ENCODE measurements at places on chromosomes 13 and 19. TPM values are rescaled to one million over a fixed set of nuclear protein-coding genes. Genes with fewer than 3 reads are reported as not detected.

DNA sequence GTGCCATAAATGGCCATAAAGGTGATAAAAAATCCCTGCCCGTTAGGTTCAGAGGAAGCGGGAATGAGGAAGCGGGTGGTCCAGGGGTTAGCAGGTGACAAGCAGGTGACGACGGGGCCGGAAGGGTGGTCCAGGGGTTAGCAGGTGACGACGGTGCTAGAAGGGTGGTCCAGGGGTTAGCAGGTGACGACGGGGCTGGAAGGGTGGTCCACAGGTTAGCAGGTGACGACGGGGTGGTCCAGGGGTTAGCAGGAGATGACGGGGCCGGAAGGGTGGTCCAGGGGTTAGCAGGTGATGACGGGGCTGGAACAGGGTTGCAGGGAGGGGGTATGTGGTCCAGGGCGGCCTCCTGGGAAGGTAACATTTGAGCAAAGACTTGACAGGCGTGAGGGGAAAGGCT is 6.3 kb downstream of the PRSS57 start:
- DNase-seq, result no peak

The ZNF98 gene
- not detected for total RNA-seq

- DNase-seq, result no peak
These were observed 1200.4 kb downstream of the DIAPH3 start for GRCh38 chr13:58963321-58963720.

GRCh38 chr19:54336893-54337857 is 1.8 kb downstream of the LILRA4 start:
- DNase-seq, result no peak

DNA sequence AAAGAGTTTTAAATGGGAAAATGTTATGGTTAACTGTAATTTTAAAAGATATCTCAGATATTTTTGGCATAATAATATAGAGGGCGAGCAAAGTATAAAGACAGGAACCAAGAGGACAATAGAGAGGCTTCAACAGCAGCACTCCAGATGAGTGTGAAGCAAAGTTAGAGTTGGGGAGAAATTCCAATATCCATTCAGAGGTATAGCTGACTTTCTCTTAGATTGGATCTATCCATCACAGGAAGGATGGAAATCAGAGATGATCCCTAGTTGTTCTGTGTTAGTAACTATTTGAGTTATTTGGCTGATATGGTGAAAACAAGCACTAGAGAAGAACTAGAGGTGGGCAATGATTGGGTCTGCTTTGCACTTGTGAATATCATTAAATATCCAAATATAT is 786.0 kb upstream of the KLHL1 start:
- DNase-seq, result no peak

The RDH8 gene
- not detected for total RNA-seq

- no peak for DNase-seq
These were observed 84.0 kb downstream of the SUCLA2 start for GRCh38 chr13:47917022-47917574.

The METTL21C gene
- not detected for total RNA-seq

The AP2S1 gene
- total RNA-seq, result 381 TPM

- DNase-seq, result no peak
These were observed 683.1 kb downstream of the DIAPH3 start for GRCh38 chr13:59480396-59481259.

GRCh38 chr13:46665248-46665632 is 112.3 kb downstream of the LRCH1 start:
- no peak for DNase-seq

DNA sequence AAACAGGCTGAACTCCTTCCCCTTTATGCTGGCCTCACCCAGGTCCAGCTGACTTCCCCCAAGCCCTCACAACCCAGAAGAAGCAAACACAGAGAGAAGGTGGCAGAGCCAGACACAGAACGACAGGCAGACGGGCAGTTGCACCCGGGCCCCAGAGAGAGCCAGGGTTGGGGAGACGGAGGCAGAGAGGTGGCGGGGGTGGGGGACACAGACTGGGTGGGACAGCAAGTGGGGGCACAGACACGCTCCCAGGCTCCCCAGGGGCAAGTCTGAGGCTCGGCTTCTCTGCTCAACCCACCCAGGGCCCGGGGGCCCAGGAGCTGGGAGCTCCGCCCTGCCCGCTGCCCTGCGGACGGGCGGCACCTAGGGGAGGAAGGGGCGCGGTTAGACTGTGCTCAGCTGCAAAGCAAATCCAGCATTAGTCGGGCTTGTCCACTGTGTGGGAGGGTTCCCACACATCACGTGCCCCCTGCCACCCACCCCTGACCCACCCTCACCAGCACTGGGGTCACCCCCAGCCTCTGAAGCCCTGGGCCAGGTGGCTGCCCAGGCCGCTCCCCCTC is 31.3 kb upstream of the ASF1B start:
- DNase-seq, result no peak

DNA sequence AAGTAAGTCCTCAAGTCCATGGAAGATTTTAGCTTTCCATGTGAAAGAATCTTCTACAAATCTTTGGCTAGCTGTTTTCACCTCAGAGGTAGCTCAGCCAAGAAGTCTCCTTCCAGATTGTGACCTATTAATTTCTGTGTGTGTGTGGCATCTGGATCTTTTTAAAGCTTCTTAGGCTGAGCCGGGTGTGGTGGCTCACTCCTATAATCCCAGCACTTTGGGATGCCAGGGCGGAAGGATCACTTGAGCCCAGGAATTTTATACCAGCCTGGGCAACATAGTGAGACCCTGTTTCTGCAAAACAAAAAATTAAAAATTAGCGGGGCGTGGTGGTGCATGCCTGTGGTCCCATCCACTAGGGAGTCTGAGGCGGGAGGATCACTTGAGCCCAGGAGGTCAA is 13.4 kb upstream of the SLC44A2 start:
- no peak for DNase-seq

DNA sequence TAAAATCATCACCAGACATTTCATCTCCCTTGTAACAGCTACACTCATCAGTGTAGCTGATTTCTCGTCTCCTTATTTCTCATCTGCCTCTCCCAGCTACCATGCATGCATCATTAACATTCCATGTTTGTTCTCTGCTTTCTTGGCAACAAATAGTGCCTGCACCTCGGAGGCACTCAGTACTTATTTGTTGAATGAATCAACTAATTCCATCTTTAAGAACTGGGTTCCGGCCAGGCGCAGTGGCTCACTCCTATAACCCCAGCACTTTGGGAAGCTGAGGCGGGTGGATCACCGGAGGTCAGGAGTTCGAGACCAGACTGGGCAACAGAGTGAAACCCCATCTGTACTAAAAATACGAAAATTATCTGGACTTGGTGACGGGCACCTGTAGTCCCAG is 63.9 kb upstream of the GTF3A start:
- no peak for DNase-seq

The UBE2L5 gene
- not detected for total RNA-seq

GRCh38 chr13:104085611-104086010 is 1019.4 kb upstream of the SLC10A2 start:
- no peak for DNase-seq

DNA sequence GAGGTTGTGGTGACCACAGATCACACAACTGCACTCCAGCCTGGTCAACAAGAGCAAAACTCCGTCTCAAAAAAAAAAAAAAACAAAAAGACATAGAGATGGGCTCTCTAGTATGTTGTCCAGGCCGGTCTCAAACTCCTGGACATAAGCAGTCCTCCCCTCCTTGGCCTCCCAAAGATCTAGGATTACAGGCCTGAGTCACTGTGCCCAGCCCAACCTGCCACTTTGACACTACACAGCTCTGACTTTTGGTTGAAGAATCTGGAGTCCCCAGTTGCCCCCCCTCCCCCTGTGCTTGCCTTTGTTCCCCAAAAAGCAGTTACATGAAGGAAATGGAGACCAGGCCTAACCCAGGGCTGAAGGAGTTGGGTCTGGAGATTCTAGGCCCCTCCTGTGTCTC is 12.9 kb downstream of the CARM1 start:
- no peak for DNase-seq

- no peak for DNase-seq
These were observed 419 bp downstream of the MRPS31 start for GRCh38 chr13:40770609-40770933.

The SMIM24 gene
- total RNA-seq, result not detected

The MBD3L2 gene
- not detected for total RNA-seq

DNA sequence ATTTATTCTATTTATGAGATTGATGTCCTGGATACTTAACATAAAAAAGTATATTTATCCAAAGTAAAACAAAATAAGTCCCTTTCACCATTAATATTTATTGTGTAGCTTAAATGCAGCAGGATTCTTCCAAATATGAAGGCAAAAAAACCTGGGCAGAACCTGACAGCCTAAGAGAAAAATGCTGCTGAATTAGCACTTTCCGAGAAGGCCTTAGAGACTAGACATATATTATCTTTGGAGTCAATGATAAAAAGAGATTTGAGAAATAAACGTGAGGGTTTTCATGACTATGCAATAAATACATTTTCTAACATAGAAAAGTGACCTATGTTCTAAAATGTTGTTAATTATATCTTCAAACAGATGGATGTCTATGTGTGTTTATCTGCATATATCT is 566.9 kb downstream of the PCDH9 start:
- no peak for DNase-seq

GRCh38 chr13:74278901-74279300 is 144.7 kb upstream of the KLF12 start:
- DNase-seq, result no peak

- DNase-seq, result no peak
These were observed 37.3 kb downstream of the SMARCA4 start for GRCh38 chr19:10998045-10998533.

- peak; percentile 77 for DNase-seq
These were observed 9.1 kb downstream of the SPACA6 start for GRCh38 chr19:51702103-51702824.

The NLRP7 gene
- 0.69 TPM for total RNA-seq

The STOML3 gene
- 0.18 TPM for total RNA-seq

The KISS1R gene
- not detected for total RNA-seq

DNA sequence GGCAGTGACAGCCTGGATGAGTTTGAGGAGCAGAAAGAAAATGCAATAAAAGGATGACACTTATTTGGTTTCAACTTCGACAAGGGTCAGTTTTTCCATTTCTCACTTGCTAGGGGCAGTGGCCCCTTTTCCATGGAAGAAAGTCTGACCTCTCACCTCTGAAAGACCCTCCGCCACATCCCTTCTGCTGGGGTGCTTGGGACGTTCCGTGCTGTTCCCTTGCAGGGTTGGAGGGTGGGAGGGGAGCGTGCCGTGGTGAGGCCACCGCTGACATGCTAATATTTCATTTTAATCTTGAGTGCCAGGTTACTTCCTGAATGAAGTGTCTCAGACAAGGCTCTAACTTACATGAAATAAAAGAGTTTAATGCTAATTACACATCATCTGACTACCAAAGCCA is 5.2 kb upstream of the ZNF536 start:
- DNase-seq, result no peak

DNA sequence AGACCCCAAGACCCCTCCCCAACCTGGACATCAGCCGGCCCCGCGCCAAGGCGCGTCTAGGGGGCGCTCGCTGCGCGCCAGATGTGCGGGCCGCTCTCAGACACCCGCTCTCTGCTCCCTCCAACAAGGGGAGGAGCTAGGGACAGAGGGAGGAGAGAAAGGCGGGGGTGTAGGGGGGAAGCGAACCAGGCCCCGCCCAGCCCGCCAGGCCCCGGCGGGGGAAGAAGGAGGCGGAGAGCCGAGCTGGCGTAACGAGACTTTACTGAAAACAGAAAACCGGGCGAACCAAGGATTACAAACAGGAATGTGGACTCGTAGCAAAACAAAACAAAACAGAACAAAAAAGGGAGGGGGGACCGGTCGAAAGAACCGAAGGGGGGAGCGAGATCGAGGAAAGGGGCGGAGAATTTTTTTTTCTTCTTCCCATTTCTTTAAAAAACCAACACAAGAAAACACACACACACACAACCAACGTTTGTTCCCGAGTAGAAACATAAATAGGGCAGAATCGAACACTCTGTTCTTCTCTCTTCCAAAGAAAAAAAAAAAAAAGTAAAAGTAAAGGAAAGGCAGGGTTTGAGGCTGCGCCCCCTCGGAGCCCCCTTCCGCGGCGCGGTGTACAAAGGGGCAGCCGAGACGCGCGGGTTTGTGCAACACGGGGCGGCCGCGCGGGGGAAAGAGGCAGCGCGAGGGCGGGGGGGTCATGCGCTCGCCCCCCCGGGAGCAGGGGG is 1.7 kb downstream of the JUND start:
- peak; percentile 86 for DNase-seq

GRCh38 chr19:7730286-7731217 is 1.4 kb downstream of the CLEC4G start:
- DNase-seq, result no peak

The ZNF616 gene
- total RNA-seq, result 18.5 TPM

The OR7D2 gene
- not detected for total RNA-seq

DNA sequence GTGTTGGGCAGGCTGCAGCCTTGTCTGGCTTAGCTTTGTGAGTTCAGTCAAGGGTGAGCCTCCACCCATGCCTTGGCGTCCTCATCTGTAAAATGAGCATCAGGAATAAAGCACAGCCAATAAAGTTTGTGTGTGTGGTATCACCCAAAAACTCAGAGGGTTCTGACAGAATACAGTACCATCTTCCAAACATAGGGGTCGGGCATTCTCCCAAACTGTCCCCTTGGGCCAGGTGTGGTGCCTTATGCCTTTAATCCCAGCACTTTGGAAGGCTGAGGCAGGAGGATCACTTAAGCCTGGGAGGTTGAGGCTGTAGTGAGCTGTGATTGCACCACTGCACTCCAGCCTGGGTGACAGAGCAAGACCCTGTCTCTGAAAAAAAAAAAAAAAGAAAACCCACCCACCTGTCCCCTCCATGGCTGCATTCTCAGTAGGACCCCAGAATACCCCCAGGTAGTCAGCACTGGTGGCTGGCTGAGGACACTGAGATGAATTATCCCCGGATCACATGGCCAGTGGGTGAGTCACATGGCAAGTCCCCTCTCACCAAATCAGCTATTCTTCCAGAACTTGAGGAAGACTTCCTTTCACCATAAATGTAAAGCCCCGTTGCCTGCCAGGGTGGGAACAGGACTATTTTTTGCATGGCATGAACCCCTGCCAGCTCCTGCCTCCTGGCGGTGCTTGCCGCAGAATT is 18.6 kb downstream of the POP4 start:
- no peak for DNase-seq

- no peak for DNase-seq
These were observed 6.9 kb downstream of the NPHS1 start for GRCh38 chr19:35845215-35846037.

DNA sequence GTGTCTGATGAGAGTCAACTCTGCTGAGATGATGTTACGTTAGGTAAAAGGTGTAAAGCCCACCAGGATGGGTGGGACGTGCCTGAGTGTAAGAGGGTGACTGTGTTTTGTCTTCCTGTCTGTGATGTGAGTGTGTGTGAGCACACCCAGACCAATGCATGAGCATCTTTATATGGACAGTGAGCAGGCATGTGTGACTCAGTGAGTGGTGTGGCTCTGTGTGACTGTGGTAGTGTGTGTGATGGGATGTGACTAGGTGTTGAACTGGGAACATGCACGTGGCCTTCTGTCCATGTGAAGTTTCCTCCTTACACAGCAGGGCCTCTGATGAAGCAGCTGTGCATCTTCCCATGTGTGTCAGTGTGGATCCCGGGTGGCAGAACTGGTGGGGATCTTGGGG is 17.8 kb upstream of the LGALS16 start:
- no peak for DNase-seq

GRCh38 chr13:41700790-41701310 is 243.5 kb downstream of the RGCC start:
- no peak for DNase-seq

- no peak for DNase-seq
These were observed 20.7 kb downstream of the SH3GL1 start for GRCh38 chr19:4379383-4380253.

The CEACAM20 gene
- not detected for total RNA-seq

- DNase-seq, result no peak
These were observed 1547.9 kb upstream of the SPRY2 start for GRCh38 chr13:81888855-81889254.

Measured in endothelial cell (in vitro differentiated cells).